ENCODE measurements at places on chromosomes 12 and 14.

DNA sequence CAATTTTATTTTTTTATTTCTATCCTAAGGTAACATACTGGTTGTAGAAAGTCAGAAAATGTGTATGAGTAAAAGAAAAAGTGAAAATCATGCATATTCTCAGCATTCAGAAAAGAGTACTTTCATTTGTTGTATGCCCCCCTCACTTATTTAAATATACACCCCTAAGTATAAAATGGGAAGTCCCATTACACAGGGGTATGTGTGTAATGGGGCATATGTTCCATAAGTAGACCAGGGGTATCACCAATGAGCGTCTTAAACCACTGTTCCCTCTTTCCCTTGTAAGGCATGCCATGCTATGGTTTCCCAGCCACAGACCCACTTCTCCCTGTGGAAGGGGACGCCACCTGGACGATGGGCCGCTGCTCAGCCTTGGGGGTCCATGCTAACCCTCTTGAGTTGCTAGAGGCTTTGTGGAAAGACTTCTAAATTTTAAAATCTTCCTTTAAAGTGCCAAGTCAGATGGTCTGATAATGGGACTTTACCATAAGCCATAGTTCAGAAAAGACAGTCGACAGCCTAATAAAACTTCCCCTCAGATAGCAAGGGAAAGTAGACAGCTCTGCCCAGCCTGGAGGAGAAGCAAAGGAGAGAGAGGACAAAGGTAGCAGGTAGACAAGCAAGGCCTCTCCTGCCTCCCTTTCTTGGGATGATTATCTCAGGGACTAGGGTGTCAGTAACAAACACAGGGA is 118.2 kb downstream of the ZFP36L1 start:
- DNase-seq, result no peak

- DNase-seq, result peak; percentile 22
Measured at GRCh38 chr14:75978249-75978731, 3.5 kb downstream of the TGFB3 start.

- DNase-seq, result no peak
Measured at GRCh38 chr12:12764824-12765223, 20.6 kb upstream of the APOLD1 start.

DNA sequence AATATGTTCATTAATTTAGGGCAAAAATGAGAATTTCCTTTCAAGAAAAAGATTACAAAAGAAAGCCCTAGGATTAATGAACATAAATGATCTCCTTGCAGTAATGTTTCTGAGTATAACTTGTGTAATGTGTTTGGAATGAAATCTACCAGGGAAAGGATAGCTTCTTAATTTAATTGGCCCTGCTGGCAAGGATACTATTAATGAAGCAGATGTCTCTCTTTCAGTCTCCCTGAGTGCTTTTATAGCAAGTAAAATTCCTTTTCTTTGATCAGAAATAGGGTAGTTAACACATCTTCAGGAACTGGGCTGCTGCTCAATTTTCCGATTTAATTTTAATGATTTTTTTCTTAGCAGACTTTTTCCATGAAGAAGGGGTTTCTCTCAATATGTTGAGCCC is 379.4 kb upstream of the PDE3A start:
- DNase-seq, result peak; percentile 2

GRCh38 chr14:21978184-21978998 is 304.8 kb upstream of the OR4E1 start:
- no peak for DNase-seq

GRCh38 chr12:80373666-80374065 is 70.4 kb upstream of the PTPRQ start:
- DNase-seq, result no peak

DNA sequence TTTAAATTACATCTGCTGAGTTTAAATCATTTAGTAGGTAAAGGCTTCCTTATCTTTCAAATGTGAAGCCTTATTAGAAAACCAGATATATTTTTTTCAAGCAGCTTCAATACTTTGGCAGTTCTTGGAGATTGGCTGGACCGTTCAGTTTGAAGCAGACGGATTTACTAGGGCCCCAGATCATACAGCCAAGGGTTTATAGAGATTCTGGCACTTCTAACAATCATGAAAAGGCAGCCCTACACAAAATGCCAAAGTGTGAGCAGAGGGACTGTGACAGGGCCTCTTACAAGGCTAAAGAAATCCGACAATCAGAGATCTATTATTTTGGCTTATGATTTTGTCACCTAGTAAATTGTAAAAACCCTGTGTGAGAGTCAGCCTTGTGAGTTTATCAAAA is 162.8 kb upstream of the SLC38A2 start:
- DNase-seq, result no peak

- no peak for DNase-seq
Measured at GRCh38 chr12:111091051-111091450, 170.7 kb upstream of the MYL2 start.

- DNase-seq, result no peak
Measured at GRCh38 chr12:56377310-56377988, 14.8 kb upstream of the APOF start.

DNA sequence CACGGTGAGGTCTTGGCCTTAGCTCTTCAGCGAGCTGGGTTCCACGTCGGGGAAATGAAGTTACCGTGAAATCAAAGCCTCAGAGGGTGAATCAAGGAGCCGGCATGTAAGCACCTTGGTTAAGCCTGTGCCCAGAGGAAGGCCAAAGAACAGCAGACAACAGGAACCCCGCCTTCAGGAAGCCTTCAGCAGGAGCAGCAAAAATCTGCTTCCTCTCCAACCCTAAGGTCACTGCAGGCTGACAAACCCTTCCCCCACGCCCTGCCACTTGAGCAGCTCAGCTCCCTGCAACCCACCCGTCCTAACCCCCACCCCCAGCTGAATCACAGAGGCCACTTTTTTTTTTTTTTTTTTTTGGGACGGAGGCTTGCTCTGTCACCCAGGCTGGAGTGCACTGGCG is 72.9 kb upstream of the LTA4H start:
- no peak for DNase-seq

Data from NCI-H524 treated with DMSO at 0.1 percent for 48 hours (cell line).